ENCODE measurements at places on chromosomes 2 and 18. TPM values are rescaled to one million over a fixed set of nuclear protein-coding genes. Genes with fewer than 3 reads are reported as not detected.

The PROM2 gene
- total RNA-seq, result not detected

The RBM45 gene
- 10.4 TPM for total RNA-seq

The FZD7 gene
- total RNA-seq, result 0.30 TPM

The OTOS gene
- not detected for total RNA-seq

DNA sequence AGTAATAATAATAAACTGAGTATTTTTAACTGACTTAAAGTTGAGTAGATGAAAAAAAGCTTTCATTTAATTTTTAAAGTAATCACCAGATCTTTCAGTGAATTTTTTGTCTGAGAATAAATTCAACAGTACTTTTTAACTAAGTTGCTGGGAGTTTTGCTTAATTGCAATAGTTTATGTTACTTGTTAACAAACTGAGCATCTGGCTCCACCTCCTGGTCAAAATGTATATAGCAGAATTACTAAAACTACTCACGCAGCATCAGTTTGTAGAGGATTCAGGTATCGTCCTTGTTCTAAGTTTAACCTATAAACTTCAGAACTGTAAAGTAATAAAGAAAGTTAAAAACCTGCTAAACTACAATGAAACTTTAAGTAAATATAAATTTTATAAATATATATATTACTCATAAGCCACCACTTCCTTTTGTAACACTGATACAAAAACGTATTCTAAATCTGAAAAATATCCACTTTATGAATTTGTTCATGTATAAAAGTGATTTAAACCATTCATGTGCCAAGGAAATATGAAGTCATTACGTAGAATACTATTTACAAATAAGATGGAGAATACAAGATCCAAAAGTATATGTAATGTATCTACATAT is 21.3 kb downstream of the NOL10 start:
- H3K4me3 ChIP-seq, result no peak overlapping the region
- H3K27me3 ChIP-seq, result no peaks in the 10 kb centered on the region
- H3K27ac ChIP-seq, result no peak overlapping the region

- H3K27me3 ChIP-seq, result no peaks in the 10 kb centered on the region
- DNase-seq, result no peak
- peak overlapping the region; percentile 96 for H3K27ac ChIP-seq
- peaks cover 2% of the 10 kb centered on the region for H3K36me3 ChIP-seq
Measured at GRCh38 chr2:169572821-169573159, 875 bp downstream of the FASTKD1 start.

DNA sequence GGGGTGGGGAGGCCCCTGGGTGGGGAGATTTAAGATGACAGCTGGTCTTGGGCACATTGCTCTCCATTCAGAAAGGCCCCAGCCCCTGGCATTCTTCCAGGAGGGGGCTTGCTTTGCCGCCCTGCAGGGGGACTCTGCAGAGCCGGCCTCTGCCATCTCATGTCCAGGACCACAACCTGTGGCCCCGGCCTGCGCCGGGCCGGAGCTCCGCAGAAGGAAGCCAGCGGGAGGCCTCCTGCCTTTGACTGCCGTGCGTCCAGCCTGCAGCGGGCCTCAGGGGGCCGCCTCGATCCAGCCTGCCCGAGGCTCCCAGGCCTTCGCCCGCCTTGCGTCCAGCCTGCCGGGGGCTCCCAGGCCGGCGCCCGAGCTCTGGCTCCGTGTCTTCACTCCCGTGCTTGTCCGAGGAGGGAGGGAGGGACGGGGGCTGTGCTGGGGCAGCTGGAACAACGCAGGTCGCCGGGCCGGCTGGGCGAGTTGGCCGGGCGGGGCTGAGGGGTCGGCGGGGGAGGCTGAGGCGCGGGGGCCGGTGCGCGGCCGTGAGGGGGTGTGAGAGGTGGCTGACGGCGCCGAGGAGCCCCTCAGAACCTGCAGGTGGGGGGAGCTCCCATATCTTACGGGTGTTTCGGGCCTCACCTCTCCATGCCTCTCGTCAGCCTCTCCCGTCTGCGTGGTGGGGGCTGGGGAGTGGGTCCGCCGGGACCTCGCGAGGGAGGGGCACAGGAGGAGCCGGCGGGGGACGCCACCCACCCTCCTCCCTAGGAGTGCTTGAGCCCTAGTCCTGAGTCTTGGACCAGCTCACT is 20.4 kb downstream of the GPC1 start:
- H3K27ac ChIP-seq, result no peak overlapping the region
- H3K4me1 ChIP-seq, result peaks cover 4% of the 10 kb centered on the region
- H3K36me3 ChIP-seq, result no peaks in the 10 kb centered on the region
- DNase-seq, result no peak

- no peak for DNase-seq
- peaks cover 44% of the 10 kb centered on the region for H3K4me1 ChIP-seq
- no peak overlapping the region for H3K27ac ChIP-seq
- no peaks in the 10 kb centered on the region for H3K27me3 ChIP-seq
- H3K4me3 ChIP-seq, result no peak overlapping the region
Measured at GRCh38 chr2:46719487-46719886, 196.1 kb downstream of the MCFD2 start.
